ENCODE measurements at places on chromosomes 11 and 22.

DNA sequence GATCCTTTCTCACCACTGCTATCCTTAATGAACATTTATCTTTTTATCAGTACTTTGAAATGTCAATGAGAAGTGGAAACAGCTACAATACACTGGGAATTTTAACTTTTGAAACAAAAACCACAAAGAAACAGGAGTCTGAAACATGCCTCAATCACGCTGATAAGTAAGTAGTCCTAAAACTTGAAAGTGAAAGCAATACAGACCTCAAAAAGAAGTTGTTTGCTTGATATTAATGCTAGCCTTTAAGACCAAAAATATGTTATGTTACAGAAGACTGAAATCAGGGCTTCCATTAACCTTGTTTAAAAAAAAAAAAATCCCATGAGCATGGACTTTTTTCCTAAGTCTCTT lies 21.3 kb downstream of the PHF21A start:
- no peak for DNase-seq

DNA sequence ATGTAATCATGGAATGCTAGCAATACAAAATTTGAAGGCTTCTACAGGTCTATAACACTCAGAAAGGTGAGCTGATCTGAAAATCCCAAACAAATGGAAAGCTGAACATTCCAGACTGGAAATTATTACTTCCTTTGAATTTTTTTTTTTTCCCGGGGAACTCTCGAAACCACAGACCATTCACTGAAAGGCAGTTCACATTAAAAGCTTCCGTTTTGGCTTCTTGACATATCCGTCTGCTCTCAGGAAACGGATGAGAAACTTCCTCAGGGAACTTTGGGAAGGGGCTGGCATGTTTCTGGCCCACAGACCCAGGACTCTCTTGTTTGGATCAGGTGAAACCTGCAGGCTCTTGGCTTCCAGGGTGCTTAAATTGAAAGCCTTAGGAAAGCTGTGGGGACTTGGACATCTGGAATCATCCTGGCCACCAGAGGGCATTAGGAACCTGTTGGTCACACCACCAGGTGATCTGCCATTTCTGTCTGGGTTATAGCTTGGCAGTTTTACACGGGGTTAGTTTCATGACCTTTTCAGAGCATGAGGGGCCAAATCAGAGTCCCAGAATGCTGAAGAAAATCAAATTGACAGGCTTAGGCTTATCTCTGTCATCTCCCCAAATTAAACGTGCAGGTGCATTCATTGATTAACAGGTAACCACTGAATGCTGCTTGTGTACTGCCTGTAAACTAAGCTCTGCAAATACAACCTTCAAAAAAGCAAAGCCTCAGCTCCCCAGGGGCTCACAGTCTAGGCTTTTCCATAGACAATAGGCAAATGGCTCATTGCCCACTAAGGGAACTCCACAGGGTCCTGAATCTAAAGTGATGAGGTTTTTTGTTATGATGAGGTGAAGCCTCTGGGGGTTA lies 22.7 kb upstream of the GRAMD1B start:
- DNase-seq: no peak

GRCh38 chr11:27648840-27649239 lies 51.4 kb downstream of the BDNF start:
- no peak for DNase-seq

DNA sequence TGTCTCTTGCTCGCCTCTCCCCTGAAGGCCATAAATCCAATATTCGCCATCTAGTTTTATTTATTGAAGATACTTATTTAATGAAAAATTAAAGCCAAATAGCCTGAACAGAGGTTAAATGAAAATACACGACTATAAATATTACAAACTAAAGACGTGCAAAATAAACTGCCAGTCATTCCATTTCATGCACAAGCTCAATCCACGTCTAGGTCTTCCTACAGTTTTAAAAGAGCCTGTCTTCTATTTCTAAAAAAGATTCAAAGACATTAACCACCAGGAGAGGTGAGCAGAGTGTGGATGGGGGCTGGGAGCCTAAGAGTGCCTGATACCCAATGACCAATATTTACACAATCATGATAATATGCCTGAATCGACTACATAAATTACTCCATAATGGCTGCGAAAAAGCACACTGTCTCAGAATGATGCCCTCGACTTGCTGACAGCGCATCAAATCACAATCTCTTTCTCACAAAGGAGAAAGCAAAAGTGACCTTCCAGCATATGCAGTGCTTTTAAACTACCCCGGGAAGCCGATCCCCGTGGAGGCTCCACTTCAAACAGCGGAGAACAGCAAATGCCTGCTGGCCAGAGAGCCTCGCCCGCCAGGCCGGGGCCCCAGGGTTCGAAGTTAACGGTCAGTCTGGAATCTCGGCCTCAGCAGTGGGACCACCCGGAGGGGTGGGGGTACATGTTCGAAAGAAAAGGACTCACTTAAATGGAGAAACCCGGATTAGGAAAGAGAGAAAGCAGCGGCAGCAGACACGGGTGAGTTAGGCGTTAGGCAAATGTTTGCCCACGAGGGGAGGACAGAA lies 1.7 kb downstream of the FCHSD2 start:
- DNase-seq: peak; percentile 90

DNA sequence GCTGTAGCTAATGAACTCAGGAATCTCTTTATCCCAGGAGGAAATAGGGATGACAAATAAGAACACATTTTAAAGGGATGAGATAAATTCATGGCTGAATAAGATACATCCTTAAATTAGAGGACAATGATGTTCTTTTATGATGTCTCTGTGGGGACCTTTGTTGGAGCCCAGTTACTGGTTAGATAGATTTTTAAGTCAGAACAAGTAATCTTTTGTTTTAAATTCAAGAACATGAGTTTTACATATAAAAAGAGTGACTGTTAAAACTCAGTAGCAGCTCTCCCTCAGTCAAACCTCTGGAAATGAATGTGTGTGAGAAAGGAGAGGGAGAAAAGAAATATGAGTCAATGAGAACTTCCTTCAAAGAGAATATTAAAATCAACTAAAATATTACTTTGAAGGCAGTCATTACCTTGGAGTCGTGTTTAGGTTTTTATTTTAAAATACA lies 241.6 kb downstream of the SWAP70 start:
- no peak for DNase-seq
